Metanephros (tissue), 2 donors: ENCODE measurements at places on chromosomes 2 and 18. TPM values are rescaled to one million over a fixed set of nuclear protein-coding genes. Genes with fewer than 3 reads are reported as not detected.

Gene GKN2
- total RNA-seq: 0.53 TPM

Gene AKAIN1
- not detected for total RNA-seq

Gene C2orf15
- total RNA-seq: 8.7 TPM

Gene RFTN2
- 12.9 TPM for total RNA-seq

Gene IL18R1
- 4.3 TPM for total RNA-seq

Gene FKBP1B
- total RNA-seq: 5.9 TPM

Gene OSR1
- total RNA-seq: 7.8 TPM

Gene SP3
- 144 TPM for total RNA-seq

Gene TUBB8B
- total RNA-seq: not detected

Gene DNAH7
- total RNA-seq: 10.6 TPM

Gene AQP12A
- total RNA-seq: not detected

Gene RNPEPL1
- 22.2 TPM for total RNA-seq

Gene TEKT4
- total RNA-seq: 0.29 TPM

Gene PRPF40A
- total RNA-seq: 76.0 TPM

Gene PAX3
- total RNA-seq: 0.58 TPM

Gene CAVIN2
- 51.9 TPM for total RNA-seq

Gene KIF5C
- total RNA-seq: 3.6 TPM

Gene ZAP70
- total RNA-seq: 4.3 TPM

Gene FAM237A
- total RNA-seq: not detected

Gene MTCL1
- 16.1 TPM for total RNA-seq

Gene RESP18
- not detected for total RNA-seq

Gene BUB1
- total RNA-seq: 20.3 TPM

Gene MERTK
- 17.3 TPM for total RNA-seq

Gene FAM110C
- total RNA-seq: 12.0 TPM

Gene SNTG2
- total RNA-seq: 1.6 TPM

Gene NOL4
- total RNA-seq: 2.7 TPM
